ENCODE measurements at places on chromosomes 5 and 9. TPM values are rescaled to one million over a fixed set of nuclear protein-coding genes. Genes with fewer than 3 reads are reported as not detected.

Gene DRD1
- total RNA-seq, result 0.10 TPM

Gene GPRIN1
- total RNA-seq, result 0.08 TPM

Gene STPG3
- total RNA-seq, result not detected

Gene SLC36A2
- not detected for total RNA-seq

Gene AK3
- 59.5 TPM for total RNA-seq

Gene CD14
- 29.4 TPM for total RNA-seq

Gene PCDHAC2
- 0.72 TPM for total RNA-seq

Gene ALDH7A1
- 99.2 TPM for total RNA-seq

Gene CHSY3
- total RNA-seq, result 2.2 TPM

Gene GPSM1
- 36.9 TPM for total RNA-seq

- DNase-seq, result no peak
Measured at GRCh38 chr5:156025656-156026055, 301.3 kb upstream of the SGCD start.

GRCh38 chr9:35114840-35115628 lies 628 bp downstream of the ATOSB start:
- DNase-seq, result peak; percentile 35

GRCh38 chr9:115212125-115212605 lies 94.2 kb upstream of the TNC start:
- DNase-seq, result no peak

- DNase-seq, result no peak
Measured at GRCh38 chr5:72477176-72477575, 30.0 kb downstream of the ZNF366 start.

DNA sequence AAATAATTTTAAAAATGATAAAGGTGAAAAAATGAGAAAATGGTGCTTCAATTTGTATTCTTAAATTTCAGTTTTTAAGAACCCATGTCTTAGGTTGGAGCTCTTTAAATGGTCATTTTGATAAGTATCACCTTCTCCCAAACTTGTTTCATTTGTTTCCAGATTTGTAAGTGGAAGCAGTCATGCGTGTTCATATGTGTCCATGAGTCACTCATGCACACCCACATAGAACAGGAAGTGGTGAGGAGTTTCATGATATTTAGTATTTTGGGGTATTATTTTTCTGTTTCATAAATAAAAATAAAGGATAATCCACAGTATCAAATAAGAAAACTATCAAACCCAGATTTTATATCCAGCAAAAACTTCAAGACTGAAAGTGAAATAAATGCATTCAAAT lies 570.4 kb upstream of the ST8SIA4 start:
- no peak for DNase-seq

GRCh38 chr9:69221036-69221435 lies 47.0 kb downstream of the TJP2 start:
- no peak for DNase-seq

DNA sequence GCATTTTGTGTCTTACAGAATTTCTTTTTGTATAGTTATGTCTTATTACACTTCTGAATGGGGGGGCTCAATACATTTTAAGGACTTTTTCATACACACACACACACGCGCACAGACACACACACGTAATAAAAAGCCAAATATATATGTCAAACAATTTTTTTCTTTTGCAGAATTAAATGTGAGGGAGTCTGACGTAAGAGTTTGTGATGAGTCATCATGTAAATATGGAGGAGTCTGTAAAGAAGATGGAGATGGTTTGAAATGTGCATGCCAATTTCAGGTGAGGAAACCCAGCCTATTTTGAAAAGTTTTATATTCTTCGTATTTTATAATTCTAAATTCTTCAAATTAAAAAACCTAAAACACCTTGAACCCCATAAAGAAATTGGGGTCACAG lies 25.6 kb downstream of the TMEFF1 start:
- DNase-seq, result no peak

DNA sequence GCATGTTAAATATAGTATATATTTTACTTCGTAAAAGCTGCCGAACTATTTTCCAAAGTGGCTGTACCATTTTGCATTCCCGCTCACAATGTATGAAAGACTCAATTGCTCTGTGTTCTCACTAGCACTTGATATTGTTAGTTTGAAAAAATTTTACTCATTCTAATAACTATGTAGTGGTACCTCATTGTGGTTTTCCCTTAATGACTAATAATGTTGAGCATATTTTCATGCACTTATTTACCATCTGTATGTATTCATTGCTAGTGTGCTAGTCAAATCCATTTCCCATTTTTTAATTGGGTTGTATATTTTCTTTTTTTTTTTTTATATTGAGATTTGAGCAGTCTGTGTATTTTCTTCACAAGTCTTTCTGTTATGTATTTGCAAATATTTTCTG lies 58.4 kb downstream of the RANBP17 start:
- DNase-seq, result no peak

- no peak for DNase-seq
Measured at GRCh38 chr9:36793277-36793676, 220.6 kb downstream of the MELK start.

GRCh38 chr5:101678481-101679193 lies 617.4 kb downstream of the SLCO4C1 start:
- DNase-seq, result peak; percentile 33

- no peak for DNase-seq
Measured at GRCh38 chr9:110995420-110996340, 42.6 kb downstream of the LPAR1 start.

DNA sequence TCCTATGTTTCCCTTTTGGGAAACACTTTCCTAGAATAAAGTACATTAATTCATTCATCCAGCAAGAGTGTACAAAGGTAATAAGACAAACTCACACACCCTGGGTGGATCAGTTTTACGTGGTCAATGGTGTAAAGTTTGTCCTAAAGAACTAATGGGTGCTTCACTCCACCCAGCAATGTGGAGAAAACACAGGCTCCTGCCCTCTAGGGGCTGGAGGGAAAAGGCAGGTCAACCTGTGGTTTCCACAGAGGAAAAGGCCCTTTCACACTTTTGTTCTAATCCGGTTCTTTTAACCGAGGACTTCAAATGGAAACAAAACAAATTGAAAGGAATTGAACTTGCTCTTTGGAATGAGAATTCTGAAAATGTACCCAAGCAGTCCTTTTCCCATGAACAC lies 80.9 kb upstream of the SPOCK1 start:
- DNase-seq, result no peak

DNA sequence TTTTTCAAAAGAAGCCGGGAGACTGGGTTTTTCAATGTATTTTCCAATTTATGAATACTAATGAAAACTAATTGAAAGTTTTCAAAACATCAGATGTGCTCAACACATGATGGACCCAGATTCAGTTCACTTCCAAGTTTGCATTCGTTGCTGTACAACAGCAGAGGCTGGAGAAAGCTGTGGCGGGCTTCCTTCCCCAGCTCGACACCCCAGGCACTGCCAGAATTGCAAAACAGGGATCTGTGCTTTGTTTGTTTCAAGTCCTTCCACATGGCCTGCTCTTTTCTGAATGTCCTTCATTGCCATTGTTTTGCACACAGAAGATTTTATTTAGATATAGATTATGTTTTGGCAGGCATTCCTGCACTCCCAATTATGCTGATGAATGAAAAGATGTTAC lies 30.3 kb upstream of the INSYN2B start:
- DNase-seq, result no peak

DNA sequence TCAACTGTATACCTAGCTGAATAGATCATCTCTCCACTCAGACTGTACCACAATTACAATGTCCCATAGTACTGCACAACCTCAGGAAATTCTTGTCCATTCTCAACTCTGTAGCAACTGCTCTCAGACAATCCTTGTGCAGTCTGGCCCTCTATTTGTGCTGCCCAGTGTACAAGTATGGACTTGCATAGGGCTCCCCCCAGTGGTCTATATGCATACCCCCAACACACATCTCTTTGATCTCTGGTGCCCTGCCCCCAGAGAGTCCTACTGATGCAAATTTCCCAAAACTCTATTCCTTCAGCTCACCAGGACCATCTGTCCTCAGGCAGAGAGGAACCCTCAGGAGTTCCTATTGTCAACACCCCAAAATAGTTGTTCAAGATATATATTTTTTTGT lies 205.3 kb downstream of the SLCO4C1 start:
- no peak for DNase-seq
